GM20000 (cell line): ENCODE measurements at places on chromosomes 16 and 17.
A peak's percentile ranks its signal among the peaks of the same experiment; 100 is the strongest.

DNA sequence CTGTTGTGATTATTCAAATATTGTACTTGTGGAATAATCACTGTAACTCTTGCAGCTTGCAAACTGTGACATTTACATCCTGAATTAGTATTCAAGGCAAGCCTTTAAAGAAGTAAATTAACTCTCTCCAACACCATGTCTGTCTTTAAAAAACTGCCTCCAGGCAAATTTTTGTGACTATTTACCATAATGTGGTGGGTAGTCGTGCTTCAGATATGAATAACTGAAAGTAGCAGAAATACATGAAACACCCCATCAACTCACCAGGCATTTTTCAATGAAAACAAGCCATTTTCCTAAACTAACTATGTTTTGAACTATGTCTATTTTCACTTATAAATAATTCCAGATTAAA, 217.4 kb upstream of the PSMD7 start:
- DNase-seq, result no peak

GRCh38 chr17:31878703-31879073, 19.6 kb upstream of the COPRS start:
- no peak for DNase-seq

GRCh38 chr17:81193051-81193410, 27.0 kb upstream of the AATK start:
- no peak for DNase-seq

- DNase-seq, result peak; percentile 98
These were observed at the start of gene DYNC1LI2 for GRCh38 chr16:66751303-66751991. Gene DYNC1LI2 (minus strand): TSS chr16:66751609. CDS start chr16:66751591, 18 bp downstream.

DNA sequence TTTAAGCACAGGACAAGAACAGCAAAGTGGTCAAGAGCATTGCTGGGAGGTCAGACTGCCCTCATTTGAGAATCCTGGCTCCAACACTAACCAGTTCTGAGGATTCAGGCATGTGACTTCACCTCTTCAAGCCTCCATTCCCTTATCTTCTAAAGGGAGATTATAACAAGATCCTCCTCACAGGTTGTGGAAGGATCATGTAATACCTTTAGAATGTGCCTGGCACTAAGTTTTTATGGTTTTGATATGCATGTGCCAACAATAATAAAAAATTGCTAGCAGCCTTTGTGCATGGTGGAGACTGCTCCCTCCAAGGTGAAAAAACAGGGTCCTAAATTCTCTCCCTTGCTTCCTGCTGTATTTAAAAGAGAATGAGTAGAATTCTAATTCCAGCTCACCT, 36.0 kb upstream of the ADAMTS18 start:
- no peak for DNase-seq

DNA sequence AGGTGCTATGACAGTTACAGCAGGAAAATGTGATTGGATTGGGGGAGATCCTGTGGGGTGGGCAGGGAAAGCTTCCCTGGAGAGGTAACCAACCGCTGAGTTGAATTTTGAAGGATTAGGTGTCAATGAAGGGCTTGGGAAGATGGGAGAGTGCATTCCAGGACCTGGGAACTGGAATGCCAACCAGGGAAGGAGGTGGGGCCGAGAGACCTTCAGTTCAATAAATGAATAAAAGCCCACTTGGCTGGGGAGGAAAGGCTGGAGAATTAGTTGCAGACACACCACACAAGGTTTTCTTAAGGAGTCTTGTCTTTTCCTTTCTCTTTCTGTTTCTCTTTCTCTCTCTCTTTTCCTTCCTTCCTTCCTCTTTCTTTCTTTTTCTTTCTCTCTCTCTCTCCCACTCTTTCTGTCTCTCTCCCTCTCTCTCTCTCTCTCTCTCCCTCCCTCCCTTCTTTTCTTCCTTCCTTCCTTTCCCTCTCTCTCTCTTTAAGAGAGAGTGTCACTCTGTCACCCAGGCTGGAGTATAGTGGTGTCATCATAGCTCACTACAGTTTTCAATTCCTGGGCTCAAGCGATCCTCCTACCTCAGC, 3.3 kb downstream of the USP43 start:
- no peak for DNase-seq

DNA sequence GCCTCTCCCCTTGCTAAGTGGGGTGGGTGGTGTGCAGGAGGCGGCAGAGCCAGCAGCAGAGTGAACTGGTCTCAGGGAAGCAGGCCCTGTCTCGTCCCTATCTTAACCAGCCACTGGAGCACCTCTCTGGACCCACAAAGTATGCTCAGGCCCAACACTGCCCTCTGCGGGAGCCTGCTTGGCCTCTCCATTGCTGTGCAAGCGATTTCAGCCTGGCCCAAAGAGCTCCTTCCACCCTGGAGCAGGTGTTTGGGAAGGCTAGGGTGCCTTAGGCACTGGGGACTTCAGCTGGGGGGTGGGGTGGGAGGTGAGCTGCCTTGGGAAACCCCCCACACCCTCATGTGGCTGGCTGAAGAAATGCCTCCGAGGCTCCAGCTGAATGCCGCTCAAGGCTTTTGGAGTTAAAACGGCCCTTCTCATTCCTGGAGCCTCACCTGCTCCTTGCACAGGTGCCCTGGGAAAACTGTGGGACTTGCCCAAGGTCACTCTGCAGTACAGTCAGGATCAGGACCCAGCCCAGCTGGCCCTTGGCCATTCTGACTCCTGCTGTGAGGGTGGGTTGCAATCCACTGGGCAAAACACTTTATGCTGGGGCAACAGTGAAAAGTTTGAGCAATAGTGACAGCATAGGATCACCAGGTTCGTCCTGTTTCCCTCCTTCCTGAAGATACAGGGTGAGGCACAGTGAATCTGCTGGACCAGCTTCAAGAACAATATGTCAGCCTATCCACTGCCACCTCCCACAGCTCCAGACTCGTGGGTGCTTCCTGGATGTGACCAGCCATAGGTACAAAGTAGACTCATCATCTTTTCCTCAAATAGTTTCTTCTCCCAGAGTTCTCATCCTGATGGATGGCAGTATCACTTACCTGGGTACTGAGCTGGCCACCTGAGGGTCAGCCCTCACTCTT, 5.9 kb upstream of the UBE2O start:
- peak; percentile 78 for DNase-seq

DNA sequence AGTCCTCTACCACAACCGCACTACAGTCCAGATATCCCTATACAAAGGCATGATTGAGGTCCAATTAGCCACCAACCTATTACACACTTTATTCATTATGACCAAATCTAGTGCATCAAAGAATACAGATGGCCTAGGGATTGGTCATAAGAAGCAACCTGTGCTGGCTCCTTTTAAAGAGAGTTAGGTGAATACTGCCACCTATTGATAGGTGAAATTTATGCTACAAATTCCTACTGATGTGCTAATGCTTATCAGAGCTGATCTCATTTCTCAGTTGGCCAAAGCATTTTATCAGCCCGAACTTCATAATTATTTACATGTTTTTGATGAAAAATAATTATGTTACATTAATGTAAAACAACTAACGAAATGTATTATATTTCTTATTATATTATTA, 166.3 kb downstream of the ANKFN1 start:
- peak; percentile 25 for DNase-seq

DNA sequence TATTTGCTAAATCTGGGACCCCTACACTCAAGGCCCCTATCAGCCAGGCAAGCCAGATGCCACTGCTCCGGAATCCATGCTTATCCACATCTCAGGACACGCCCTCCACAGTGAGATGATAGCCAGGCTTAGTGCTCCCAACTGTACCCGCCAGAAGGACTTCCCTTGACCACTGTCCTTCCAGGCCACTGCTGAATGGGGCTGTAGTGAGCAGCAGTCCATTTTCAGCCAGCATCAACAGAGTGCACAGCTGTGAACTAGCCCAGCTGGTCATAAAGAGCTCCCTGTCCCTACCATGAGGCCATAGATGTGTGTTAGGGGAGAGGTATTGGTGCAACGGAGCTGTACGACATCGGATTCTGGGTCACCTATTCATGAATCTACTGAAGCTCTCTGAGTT, 13.0 kb upstream of the MED9 start:
- no peak for DNase-seq

GRCh38 chr16:52076332-52076731, 470.6 kb downstream of the TOX3 start:
- no peak for DNase-seq

DNA sequence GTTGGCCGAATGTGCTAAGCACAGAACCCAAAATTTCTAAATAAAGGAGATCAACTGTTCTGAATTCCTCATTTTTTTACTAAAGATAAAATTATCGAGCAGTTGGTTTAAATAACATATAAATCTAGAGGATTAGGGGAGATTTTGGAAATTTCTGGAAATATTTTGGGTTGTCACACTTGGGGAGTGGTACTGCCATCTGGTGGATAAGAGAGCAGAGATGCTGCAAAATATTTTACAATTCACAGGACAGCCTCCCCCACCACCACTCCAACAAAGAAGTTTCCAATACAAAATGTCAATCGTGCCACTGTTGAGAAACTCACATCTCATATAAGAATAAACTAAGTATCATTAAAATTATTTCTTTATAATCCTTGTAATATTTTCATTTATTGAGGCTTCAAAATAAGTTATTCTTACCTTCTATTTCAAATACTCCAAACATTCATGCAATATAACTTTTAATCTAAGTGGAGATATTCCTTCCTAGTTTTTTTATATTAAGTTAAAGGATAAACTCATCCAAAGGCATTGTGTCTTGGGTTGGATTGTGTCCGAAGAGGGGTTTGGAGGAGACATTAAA, 17.0 kb upstream of the ABCA8 start:
- DNase-seq, result peak; percentile 22

- no peak for DNase-seq
These were observed 22.6 kb upstream of the UBE2G1 start for GRCh38 chr17:4389079-4389478.

- DNase-seq, result no peak
These were observed 339.0 kb downstream of the CDH13 start for GRCh38 chr16:82965808-82966207.

DNA sequence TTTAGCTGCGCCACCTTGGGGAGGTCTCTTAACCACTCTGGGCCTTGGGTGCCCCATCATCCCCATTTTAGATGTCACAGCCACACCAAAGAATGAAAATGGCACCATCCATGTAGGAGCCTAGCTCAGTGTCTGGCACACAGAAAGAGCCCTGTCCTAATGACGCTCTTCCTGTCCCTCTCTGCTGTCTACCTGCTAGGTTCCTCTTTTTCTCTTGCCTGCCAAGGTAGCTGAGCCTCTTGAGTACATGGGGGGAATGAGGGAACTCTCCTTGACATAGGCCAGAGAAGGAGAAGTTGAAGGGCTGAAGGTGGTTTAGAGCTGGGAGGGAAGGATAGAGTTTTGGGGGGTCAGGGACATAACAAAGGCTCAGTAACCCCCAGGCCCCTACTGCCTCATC, 1.8 kb downstream of the RUNDC3A start:
- no peak for DNase-seq

GRCh38 chr17:16931318-16932060, 40.4 kb downstream of the TNFRSF13B start:
- DNase-seq, result no peak

DNA sequence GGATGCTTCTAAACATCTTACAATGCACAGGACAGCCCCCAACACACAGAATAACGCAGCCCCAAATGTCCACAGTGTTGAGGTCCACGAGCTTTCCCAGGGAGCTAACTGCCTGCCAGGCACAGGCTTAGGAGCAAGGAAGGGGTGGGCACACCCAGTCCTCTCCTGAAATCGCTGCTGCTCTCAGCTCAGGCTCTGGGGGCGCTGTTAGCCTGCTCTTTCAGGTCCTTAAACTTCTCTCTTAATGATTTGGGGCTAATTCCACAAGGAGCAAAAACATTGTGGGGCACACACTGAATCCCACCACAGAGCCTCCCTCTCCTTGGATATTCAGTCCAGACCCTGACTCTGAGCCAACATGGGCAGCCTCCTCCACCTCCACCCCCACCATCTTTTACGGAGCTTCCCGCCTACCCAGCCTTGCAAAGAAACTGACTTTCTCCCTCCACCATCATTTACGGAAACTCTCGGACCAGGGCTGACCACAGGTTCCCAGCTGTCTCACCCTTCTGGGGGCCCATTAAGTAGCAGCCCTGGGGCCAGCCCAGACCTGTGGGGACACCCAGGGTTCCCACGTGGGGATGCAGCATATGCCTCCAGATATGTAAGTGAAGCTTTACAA, 1.1 kb downstream of the CD300H start:
- DNase-seq, result peak; percentile 41

DNA sequence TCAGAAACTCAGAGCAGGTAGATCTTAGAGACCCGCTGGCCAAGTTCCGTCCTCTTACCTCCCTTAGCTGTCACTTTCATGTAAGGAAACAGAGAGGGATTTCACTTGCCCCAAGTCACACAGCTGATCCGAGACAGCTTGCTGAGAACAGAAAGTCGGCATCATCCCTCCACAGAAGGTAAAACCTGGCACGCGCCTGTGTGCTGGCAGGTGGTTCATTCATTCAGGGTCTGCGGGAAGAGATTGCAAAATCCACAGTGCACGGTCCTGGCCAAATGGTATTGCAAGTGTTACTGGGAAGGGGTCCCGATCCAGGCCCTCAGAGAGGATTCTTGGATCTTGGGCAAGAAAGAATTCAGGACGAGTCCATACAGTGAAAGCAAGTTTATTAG, 139.4 kb upstream of the RPH3AL start:
- no peak for DNase-seq

DNA sequence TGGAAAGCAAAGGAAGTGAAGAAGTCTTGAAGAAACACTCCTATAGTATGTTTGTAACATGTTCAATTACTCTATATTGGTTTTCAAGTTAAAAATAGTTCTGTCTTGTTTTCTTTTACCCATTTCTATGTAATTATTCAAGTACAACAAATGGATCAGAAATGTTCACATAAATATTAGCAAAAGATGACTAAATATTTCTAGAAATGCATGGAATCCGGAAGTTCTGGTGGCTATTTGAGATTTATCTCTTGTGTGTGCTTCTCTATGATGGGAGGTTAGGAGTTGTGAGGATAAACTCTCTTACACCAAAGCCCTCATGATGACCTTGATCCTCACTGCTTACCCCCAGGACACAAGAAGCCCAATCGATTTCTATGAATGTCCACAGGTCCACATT, 237.5 kb downstream of the CDH8 start:
- no peak for DNase-seq

GRCh38 chr16:85316321-85316919, 204.1 kb upstream of the CIBAR2 start:
- peak; percentile 78 for DNase-seq

DNA sequence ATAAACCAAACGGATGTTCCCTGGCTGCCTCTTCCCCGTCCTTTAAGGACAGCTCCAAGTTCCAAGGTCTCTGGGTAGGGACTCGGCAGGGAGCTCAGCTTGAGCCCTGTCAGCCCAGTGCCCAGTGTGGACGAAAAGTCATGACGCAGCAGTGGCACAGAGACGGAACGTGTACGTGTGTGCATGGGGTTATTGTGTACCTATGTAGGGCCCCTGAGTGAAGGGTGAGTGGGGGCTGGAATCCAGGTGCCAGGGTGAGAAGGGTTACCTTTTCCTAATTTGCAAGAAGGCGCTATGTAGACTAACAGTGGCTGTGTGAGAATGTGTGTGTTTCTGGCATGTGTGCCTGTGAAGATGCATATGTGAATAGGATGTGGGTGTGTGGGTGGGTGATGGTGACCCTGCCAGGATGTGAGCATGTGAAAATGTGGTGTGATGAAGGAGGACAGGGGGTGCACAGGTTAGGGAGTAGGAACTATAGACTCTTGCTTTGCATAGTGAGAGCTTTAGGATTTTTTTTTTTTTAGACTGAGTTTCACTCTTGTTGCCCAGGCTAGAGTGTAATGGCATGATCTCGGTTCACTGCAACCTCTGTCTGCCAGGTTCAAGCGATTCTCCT, 6.0 kb downstream of the SCN4A start:
- peak; percentile 58 for DNase-seq

- DNase-seq, result no peak
These were observed 4.7 kb downstream of the VAC14 start for GRCh38 chr16:70796301-70796700.

- DNase-seq, result no peak
These were observed 13.7 kb downstream of the ZNRF1 start for GRCh38 chr16:75012380-75013081.
